MV-4-11 (cell line): ENCODE measurements at places on chromosomes 6 and 20.

- DNase-seq: no peak
Measured at GRCh38 chr20:62660768-62661167, 18.5 kb downstream of the SLCO4A1 start.

DNA sequence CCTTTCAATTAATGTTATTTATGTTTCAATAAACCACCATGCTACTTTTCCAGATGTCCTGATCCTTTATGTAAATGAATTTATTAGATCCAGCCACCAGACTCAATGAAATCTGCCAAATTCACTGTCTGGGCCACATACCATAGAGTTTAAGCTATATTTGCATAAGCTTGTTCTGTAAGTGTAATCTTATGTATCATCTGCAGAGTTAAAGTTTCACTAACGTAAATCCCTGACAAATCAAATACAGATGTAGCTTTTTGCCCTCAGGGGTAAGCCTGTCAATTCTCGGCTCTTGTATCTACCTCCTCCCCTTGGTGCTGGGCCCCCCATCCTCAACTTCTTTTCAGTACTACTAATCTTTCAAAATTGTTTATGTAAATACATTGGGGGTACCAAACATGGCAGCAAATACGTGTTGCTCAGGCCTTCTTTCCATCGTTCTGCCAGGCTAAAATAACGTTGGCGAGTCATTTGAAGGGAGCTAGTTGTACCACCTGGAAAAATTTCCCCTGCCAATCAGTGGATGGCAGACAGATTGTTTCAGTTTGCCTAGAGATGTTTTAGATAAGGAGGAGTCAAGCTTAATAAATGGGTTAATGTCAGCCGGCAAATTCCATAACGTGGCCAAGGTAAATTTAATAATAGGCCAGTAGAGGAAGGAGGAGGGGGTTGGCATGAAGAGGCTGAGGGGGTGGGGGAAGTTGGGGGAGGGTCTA is 79.6 kb downstream of the RPS12 start:
- DNase-seq: no peak

- DNase-seq: peak; percentile 65
Measured at GRCh38 chr6:158868890-158869825, 50.0 kb upstream of the EZR start.

GRCh38 chr6:139611327-139612134 is 237.1 kb upstream of the CITED2 start:
- DNase-seq: no peak

- DNase-seq: no peak
Measured at GRCh38 chr6:104522533-104522932, 337.2 kb downstream of the HACE1 start.

DNA sequence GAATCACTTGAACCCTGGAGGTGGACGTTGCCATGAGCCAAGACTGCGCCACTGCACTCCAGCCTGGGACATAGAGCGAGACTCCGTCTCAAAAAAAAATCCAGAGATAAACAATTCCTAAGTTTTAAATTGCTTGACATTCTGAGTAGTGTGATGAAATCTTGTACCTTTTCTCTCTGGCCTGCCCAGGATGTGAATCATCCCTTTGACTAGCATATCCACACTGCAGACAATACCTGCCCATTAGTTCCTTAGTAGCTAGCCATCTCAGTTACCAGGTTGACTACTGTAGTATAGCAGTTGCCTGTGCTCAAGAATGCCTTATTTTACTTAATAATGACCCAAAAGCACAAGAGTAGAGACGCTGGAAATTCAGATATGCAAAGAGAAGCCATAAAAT is 2.8 kb downstream of the ZFP57 start:
- DNase-seq: no peak

DNA sequence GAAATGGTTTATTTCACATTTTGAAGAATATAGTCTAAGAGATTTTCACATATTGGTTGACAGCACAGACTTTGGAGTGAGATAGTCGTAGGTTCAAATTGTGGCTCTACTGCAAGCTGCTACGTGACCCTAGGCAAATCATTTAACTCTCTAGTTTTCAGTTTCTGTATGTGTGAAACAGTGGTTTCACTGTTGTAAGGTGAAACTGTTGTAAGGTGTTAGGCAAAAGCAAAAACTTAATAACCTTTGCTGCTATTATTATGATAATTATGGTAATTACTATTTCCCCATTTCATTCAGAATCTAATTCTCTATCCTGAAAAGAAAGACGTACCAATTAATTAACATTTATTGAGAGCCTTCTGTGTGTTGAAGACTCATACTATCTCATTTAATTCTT is 144.2 kb downstream of the REV3L start:
- no peak for DNase-seq

- no peak for DNase-seq
Measured at GRCh38 chr6:46290421-46291274, 119.9 kb upstream of the ENPP5 start.

- no peak for DNase-seq
Measured at GRCh38 chr6:41201764-41202173, 820 bp upstream of the TREML2 start.

DNA sequence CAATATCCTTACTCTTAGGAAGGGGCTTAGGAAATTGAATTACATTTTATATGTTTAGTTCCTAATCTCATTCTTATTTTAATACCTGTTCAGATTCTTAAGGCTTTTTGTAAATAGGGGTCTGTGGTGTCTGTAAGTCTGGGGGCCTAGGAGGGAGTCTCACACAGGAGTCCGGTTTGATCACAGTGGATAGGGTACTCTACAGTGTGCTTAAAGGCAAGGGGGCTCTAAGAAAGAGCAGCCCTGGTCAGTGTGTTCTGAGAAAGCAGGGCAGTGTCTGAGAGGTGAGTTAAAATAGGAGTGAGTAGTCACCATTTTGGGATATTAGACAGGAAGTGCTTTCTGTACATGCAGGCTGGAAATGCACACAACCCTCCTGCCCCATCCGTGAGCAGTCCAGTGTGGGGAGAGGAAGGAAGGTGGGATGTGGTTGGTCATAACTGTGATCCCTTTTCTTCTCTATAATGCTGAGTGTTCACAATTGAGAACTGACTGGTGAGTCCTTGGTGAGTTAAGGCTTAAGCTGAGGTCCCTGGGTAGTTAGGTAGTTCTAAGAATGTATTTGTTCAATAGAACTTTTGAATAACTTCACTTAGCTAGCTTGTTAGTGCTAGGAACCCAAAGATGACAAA is 50.0 kb downstream of the CDKAL1 start:
- no peak for DNase-seq

GRCh38 chr20:8330785-8331695 is 199.0 kb downstream of the PLCB1 start:
- DNase-seq: peak; percentile 1

GRCh38 chr20:53923566-53924369 is 146.6 kb downstream of the BCAS1 start:
- peak; percentile 12 for DNase-seq

DNA sequence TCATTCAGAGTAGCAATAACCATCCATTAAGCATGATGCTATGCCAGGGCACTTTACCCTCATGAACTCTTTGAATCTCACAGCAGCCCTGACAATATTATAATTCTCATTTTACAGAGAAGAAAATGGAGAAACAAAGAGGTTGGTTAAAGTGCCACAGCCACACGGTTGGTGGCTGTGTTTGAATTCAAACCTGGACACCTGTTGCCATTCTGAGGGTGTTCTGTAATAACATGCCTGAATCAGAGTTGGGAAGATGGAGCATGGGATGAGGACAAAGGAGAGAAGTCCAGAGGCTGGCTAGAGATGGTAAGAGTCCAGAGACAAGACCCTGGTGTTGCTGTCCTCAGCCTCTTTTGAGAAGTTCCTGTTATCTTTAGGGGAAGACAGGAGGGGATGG is 127.7 kb downstream of the DHX35 start:
- no peak for DNase-seq

DNA sequence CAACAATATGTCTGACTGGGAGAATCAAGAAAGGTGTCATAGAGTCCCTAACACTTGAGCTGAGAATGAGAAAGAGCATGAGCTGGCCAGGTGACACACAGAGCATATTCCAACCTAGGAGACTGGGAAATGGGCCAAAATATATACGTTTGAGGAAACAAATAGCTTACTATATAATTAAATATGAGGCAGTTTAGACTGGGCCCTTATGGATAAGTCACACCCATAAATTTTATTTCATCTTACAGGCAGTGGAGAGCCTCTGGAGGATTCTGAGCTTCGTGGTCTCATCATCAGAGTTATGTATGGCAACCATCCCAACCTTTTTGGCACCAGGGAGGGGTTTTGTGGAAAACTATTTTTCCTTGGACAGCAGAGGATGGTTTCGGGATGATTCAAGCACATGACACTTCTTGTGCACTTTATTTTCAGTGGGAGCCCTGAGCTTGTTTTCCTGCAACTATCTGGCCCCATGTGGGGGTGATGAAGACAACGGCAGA is 12.9 kb upstream of the NQO2 start:
- DNase-seq: no peak

DNA sequence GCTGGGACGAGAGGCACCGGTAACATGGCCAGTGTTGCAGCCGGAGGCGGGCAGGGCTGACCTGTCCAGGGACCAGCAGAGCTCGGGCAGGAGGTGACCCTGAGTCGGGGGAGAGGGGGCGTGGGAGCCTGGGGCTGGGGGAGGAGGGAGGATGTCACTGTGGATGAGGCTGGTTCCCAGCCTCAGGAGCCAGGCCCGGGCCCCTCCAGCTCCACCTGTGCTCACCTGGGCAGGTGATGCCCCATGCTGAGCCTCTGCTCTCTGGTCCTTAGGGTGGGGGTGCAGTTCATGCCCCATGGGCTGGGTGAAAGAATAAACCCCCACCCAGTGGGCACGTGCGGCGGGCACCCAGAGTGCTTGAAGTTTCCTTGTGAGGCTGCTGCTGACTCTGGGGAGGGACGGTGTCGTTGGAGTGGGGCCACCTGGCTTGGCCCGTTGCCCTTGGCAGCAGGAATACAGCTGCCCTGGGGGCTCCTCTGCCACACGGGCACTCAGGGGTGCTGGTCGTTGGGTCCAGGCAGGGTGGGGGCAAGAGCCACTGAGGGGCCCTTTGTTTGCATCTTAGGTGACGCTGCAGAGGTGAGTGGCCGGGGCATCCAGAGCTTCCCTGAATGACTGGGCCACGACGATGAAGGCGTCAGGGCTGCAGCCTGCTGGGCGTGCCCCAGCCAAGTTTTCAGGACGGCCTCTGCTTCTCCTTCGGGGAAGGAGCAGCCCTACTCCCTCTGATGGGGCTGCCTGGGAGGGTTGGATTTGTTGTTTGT is 24.7 kb upstream of the BHLHE23 start:
- DNase-seq: no peak

GRCh38 chr6:135270676-135271536 is 89.8 kb downstream of the MYB start:
- no peak for DNase-seq

GRCh38 chr6:133130863-133131262 is 110.3 kb upstream of the EYA4 start:
- DNase-seq: no peak

GRCh38 chr6:113104541-113104940 is 752.6 kb upstream of the MARCKS start:
- no peak for DNase-seq

GRCh38 chr6:131914234-131914633 is 36.9 kb downstream of the CCN2 start:
- DNase-seq: no peak

DNA sequence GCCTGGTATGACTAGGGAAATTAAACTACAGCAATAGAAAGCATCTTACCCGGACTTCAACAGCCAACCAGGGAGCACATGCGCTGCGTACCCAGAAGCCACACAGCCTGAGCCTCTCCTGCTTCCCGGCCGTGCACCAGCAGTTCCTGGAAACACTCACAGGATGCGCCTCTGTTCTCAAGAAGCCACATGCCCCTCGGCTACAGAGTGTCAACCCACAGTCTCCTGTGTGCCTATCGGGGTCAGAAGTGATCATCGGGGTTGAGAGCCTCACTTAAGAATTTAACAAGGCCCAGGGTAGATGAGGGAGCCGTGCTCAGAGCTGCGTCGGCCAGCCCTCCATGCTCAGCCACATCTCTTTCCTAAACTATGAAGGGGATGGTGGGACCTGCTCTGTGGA is 147.2 kb upstream of the GGTLC1 start:
- no peak for DNase-seq

- DNase-seq: no peak
Measured at GRCh38 chr6:490251-491037, 98.9 kb downstream of the IRF4 start.

GRCh38 chr6:12967686-12968085 is 251.1 kb downstream of the PHACTR1 start:
- peak; percentile 68 for DNase-seq

- DNase-seq: no peak
Measured at GRCh38 chr20:59177266-59178250, 13.9 kb downstream of the ZNF831 start.

- no peak for DNase-seq
Measured at GRCh38 chr6:72954716-72955115, 270.6 kb downstream of the KHDC1L start.

DNA sequence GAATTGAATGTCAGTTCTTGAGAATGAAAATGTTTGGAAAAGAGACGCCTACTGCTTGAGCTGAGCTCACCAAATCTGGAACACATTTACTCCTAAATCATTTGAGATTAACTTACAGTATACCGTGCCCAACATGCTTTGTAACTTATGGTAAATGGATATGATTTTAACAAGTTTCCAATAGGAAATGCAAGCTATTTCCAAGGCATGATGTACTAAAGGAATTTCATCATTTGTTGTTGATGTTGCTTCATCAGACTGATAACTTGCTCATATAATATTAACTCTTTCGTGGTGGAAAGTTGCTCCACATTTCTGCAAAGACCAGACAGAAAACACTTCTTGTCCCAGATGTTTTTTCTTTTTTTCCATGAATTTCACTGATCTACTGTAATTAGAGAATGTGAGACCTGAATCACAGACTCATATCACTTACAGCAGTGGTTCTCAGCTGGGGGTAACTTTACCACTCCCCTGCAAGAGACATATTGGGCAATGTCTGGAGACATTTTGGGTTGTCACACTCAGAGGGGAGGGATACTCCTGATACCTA is 116.6 kb upstream of the TRAF3IP2 start:
- DNase-seq: peak; percentile 16

- no peak for DNase-seq
Measured at GRCh38 chr20:61865353-61865752, 200.3 kb downstream of the TAF4 start.

DNA sequence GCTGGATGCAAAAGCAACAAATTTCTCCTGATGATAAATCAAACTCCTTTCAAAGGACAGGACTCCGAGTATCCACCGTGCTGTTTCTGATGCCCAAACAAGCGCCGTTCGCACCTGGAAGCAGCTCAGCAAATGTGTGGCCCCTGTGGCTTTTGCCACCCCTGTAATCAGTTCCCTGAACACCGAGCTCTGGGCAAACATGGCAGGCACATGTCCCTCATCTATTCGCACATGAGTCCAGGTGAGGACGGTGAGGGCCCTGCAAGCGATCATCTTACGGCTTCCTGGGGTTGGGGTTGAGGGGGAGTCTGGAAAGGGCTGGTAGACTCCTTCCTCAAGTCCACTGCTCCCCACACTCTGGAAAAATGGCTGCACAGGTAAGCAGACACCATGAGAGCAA is 23.7 kb downstream of the RNASET2 start:
- DNase-seq: no peak

- no peak for DNase-seq
Measured at GRCh38 chr20:61461461-61461860, 209.4 kb downstream of the CDH4 start.
